Sigmoid colon (tissue), 7 donors: ENCODE measurements at places on chromosomes 3 and 15. TPM values are rescaled to one million over a fixed set of nuclear protein-coding genes. Genes with fewer than 3 reads are reported as not detected.

Gene COPB2
- polyA plus RNA-seq: 59.8 TPM

Gene NANOGP8
- not detected for polyA plus RNA-seq

Gene SORD
- polyA plus RNA-seq: 12.9 TPM

Gene FSTL1
- polyA plus RNA-seq: 24.6 TPM

Gene GRM2
- not detected for polyA plus RNA-seq

Gene CLRN1
- polyA plus RNA-seq: not detected

Gene UROC1
- polyA plus RNA-seq: 0.03 TPM

Gene CCK
- 0.20 TPM for polyA plus RNA-seq

Gene FAM43A
- polyA plus RNA-seq: 35.8 TPM

Gene CDCP1
- 7.2 TPM for polyA plus RNA-seq

Gene TRPM1
- not detected for polyA plus RNA-seq

Gene SAMD7
- not detected for polyA plus RNA-seq

Gene ZNF620
- polyA plus RNA-seq: 1.8 TPM

Gene CHRNA7
- polyA plus RNA-seq: 7.8 TPM

Gene SMCO1
- not detected for polyA plus RNA-seq

Gene GMPS
- 12.7 TPM for polyA plus RNA-seq

Gene OR4F15
- not detected for polyA plus RNA-seq

Gene LACTB
- 21.6 TPM for polyA plus RNA-seq

Gene HAPLN3
- polyA plus RNA-seq: 20.9 TPM

Gene AADACL2
- polyA plus RNA-seq: 0.03 TPM

Gene GOLGA8S
- polyA plus RNA-seq: 0.03 TPM

Gene DCBLD2
- 1.2 TPM for polyA plus RNA-seq

Gene FBXW12
- polyA plus RNA-seq: not detected

Gene CRABP1
- not detected for polyA plus RNA-seq

Gene TMOD2
- 4.8 TPM for polyA plus RNA-seq

Gene ZNF80
- polyA plus RNA-seq: not detected

Gene SLC38A3
- polyA plus RNA-seq: not detected

Gene ATP13A5
- not detected for polyA plus RNA-seq

Gene PLA2G4B
- polyA plus RNA-seq: not detected

Gene TMEM212
- not detected for polyA plus RNA-seq

Gene GOLGA8B
- polyA plus RNA-seq: 1.6 TPM

Gene EPHA6
- not detected for polyA plus RNA-seq

Gene SLC27A2
- polyA plus RNA-seq: 5.4 TPM

Gene PCOLCE2
- polyA plus RNA-seq: not detected

Gene CLCN2
- 13.2 TPM for polyA plus RNA-seq

Gene ZPLD1
- polyA plus RNA-seq: not detected

Gene CORO2B
- 1.2 TPM for polyA plus RNA-seq

Gene POMGNT2
- polyA plus RNA-seq: 2.3 TPM

Gene USP3
- 20.4 TPM for polyA plus RNA-seq

Gene GATA2
- polyA plus RNA-seq: 5.2 TPM

Gene VEPH1
- polyA plus RNA-seq: 0.96 TPM
